ENCODE measurements at places on chromosomes 3 and 15.

DNA sequence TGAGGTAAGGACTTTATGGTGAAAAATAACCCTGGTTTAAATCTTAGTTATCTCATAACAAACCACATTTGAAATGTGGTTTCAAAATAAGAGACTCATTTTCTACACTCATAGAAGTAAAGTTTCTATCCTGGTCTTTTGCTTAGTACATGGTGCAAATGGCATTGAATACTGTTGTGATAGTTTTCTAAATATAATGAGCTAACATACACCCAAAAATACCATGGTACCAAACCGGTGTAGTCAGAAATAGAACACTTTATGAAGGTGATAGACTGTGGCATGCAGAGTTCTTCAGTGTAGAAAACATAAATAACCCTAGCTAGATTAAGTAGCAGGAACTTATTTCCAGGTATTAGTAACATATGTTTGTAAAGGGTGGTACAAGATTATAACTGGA lies 629.4 kb downstream of the PLOD2 start:
- DNase-seq, result no peak

DNA sequence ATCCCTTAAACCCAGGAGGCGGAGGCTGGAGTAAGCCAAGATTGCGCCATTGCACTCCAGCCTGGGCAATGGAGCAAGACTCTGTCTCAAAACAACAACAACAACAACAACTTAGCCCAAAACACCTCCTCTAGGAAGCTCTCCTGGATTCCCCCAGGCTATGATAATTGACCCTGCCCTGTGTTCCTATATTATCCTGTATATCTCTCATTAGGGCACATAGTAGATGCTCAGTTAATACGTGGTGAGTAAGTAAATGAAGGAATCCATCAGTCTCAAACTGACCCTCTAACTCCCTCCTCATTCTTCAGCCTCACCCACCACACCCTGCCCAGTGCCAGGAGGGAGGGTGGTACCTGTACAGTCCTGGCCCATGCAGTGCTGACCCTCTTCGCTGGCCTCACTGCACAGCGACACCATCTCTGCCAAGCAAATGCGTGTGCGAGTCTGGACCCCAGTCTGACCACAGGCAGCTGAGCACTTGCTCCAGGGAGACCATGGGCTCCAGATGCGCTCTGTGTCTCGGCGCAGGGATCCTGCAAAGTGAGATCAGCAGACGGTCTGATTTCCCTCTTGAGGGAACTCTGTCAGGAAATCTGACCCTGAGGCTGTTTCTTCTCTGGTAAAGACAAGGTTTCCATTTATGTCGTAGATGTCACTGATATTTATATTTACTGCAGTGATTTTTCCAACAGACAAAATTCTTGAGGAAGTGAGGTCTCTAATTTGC lies 6.2 kb downstream of the CILP start:
- DNase-seq, result no peak

DNA sequence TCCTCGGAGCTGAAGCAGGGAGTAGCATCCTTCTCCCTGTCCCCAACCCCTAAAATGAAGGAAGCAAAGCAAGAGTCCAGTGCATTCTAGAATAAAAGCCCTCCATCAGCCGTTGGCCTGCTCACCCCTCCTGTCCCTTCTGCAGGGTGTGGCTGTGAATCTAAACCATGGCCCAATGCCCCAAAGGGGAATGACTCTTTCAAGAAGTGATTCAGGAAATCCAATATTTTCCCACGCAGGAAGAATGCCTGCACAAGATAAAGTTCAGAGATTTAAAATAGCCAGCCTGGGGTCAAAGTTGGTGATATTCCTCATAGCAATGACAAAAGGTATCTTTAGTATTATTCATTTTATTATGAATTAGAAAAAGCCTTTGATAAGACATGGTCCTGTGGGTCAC lies 38.5 kb downstream of the SLCO2A1 start:
- no peak for DNase-seq

DNA sequence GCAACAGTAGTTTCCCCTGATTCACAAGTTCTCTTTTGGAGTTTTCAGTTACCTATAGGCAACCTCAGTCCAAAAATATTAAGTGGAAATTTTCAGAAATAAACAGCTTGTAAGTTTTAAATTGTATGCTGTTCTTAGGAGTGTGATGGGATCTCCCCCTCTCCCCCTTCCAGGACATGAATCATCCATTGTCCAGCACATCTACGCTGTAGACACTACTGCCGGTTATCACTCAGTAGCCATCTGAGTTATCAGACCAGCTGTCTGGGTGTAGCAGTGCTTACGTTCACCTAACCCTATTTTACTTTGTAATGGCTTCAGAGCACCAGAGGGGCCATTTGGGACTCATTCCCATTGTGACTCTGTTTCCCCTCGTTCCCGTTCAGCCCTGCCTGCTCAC lies 96.7 kb upstream of the PLXNA1 start:
- peak; percentile 36 for DNase-seq

GRCh38 chr15:91517491-91518200 lies 335.9 kb upstream of the SLCO3A1 start:
- peak; percentile 64 for DNase-seq

GRCh38 chr3:33137691-33138090 lies 23.9 kb downstream of the CRTAP start:
- DNase-seq, result no peak

DNA sequence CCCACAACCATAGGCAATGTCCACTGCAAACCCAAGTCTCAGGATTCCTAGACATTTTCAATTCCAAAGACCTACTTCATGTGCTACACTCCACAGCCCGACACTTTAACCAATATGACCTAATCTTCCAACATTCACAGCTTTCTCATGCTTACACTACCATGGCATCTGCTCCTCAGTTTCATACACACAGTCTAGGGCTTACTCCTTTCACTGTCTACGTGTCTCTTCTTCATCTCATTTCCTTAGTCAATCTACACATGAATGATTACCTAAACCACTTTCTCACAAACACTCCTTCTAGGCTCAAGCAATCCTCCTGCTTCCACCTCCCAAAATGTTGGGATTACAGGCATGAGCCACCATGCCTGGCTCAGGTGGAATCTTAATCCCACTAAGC lies 106.3 kb downstream of the STAG1 start:
- no peak for DNase-seq

DNA sequence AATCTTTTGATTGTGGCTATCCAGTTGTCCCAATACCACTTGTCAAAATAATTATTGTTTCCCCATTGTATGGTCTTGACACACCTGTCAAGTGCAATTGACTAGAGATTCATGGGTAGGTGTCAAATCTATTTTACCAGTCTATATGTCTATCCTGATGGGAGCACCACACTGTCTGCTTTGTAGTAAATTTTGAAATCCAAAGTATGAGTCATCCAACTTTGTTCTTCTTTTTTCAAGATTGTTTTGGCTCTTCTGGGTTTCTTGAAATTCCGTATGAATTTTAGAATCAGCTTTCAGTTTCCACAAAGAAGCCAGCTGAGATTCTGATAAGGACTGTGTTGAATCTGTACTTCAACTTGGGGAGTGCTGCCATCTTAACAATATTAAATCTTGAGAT lies 71.9 kb downstream of the CSNK1G1 start:
- peak; percentile 57 for DNase-seq

DNA sequence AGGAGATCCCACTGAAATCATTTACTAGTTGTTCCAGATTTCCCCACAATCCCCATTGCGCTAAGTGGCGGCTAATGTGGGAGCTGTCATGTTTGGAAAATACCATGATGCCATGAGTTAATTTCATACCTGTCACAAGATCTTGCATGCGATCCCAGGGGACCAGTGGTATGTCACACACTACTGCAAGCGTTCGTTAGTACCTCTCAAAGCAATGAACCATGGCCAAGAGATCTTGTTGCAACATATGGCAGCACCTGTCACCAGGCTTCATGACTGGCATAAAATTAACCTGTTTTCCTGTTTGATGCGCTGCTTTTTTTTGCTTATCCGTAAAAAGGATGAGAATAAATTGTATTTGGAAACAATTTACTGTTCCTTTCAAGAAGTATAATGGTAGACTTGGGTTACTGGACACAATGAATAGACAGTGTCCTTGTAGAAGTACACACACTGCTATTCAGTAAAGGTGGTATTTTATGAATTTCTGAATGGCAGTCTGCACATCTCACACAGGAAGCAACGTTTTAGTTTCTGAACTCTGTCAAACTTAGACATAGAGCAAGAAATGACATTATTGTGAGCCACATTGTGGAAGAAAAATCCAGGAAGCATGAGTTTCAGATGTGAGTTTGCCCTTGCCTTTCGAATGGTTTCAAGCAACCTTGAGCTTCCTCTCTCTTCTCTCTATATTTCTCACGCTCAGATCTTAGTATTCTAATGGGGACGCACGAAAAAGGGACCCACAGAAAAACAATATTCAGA lies 81.9 kb downstream of the CHL1 start:
- no peak for DNase-seq

All from astrocyte (in vitro differentiated cells and primary cell).